Type B pancreatic cell (in vitro differentiated cells): ENCODE measurements at places on chromosomes 1 and 21. TPM values are rescaled to one million over a fixed set of nuclear protein-coding genes. Genes with fewer than 3 reads are reported as not detected.

DNA sequence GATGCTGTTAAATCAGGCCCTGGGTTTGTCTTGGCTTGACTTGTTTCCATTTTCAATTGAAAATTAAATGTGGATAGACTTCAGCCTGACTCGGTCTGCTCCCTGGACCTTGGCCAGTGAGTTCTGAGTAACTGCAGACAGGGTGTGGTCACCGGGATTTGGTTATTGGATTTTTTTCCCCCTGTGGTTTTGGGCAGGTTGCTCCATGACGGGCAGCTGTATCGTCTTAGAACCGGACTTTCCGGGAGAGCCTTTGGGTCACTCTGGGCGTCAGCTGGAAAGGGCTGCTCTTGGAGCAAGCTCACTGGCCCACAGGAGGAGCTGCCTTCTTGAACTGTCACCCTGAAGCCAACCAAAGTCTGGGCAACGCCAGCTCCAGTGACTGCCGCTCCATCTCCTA, 75.0 kb downstream of the CLIC6 start:
- no peak for DNase-seq

DNA sequence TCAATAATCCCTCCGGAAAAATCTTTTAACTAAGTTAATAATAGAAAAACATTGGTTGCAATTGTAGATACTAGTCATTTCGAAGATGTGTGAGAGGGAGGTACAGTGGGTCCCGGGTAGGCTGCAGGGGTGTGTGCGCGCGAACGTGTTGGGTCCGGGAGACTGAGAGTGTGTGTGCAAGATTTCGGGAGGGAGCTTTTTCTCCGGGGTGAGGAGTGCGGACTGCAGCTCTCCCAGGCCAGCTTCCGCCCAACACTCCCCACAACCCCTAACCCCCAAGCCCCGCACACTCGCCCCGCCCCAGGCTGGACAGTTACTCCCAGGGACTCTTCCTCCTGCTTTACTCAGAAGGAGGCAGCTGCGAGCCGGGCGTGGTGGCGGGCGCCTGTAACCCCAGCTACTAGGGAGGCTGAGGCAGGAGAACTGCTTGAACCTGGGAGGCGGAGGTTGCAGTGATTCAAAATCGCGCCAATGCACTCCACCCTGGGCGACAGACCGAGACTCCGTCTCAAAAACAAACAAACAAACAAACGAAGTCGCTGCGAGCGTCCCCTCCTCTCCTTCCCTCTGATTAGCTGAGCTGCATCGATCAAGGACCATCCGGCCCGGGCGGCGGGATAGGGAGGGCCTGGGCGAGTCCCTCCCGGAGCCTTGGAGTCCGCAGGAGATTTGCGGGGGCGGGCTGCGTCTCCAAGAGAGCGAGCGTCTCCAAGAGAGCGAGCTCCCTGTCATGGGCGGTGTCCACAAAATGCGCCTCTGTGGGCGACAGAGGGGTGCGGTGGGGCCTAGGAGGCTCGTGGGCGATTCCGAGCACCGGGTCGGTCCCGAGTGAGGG, 28.3 kb upstream of the PPM1J start:
- DNase-seq = no peak

- no peak for DNase-seq
Observed at GRCh38 chr1:1137256-1138045, 21.6 kb upstream of the C1orf159 start.

DNA sequence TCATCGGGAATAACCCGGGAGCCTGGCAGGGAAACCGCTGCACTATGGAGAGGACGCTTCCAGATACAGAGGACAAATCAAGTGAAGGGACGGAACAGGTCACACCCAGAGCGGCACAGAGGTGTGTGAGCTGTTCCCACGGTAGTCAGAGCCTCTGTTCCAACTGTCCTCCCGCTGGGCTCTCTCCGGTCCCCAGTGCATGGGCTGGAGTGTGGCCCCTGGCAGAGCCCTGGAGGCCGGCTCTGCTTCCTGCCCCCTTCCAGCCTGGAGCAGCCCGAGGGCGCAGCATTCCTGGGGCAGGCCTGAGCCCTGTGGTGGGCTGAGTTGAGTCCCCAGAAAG, 11.9 kb upstream of the ZBTB21 start:
- DNase-seq = no peak

DNA sequence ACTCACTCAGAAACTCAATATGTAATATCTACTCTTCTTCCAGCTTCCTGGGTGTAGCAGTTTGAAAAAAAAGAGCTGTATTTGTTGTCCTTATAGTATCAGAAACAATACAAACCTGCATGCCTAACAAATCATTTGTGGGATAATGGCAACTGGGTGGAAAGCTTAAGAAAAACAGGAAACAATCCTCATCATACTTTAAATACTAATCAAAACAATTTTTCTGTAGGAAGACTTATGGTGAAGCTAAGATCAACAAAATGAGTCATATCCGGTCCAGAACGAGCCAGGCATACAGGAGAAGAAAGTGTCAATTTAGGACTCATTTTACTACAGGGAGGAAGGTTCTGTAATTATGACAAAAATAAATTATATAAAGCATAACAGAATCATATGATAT, 181.8 kb upstream of the ADGRL4 start:
- no peak for DNase-seq

DNA sequence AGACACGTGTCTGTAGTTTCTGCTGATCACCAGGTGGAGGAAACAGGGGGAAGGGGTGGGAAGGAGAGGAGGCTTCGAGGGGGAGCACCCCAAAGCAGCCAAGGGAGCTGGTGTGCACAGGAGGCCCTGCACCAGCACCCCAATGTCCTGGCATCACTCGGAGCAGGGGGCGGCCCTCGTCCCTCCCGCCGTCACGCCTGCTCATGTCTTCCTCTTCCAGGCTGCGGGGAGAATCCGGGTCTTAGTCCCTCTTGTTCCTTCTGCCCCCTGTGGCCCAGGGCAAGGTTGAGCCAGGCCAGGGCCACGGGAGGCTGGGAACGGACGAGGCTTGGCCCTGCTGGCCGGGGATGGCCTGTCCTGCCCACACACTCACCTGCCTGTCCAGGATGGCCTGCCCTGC, 21.4 kb upstream of the ARHGEF16 start:
- DNase-seq = no peak

Gene ELAPOR1
- total RNA-seq = 25.6 and 27.4 TPM in 2 replicates

DNA sequence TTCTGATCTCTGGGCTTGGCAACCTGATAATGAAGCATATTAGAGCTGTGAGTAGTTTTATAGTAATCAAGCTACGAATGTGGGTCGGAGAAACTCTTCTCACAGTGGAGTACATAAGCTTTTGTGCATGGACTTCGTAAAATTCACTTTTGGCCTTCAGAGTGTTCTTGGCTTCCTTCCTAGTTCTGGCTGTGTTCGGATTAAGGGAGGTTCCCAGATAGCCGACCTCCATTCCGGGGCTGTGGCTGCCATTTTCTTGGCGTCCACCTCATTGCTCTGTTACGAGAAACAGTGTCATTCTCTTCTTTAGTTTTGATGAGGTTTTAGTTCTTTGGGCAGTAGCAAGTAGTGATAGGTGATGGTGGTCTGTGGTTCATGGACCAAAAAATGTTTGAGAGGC, 26.3 kb downstream of the CAMTA1 start:
- DNase-seq = no peak

DNA sequence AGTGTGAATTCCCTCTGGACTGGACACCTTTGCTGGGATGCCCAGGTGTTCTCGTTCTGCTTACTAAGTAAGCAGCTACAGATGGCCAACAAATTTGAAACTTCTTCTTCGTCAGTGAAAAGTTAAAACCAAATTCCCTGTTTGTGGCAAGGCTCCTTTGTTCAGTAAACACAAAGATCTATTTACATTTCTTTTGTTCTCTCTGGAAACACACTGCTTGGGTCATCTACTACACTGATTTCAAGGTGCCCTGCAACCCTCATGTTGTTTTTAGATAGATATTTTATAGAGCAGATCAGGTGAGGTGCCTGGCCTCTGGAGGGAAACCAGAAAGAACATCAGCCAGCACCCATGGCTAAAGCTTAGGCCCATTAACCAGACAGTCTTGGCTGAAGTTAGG, 157.2 kb upstream of the UBE2U start:
- no peak for DNase-seq

Gene TINAGL1
- total RNA-seq = 27.2 and 30.0 TPM in 2 replicates

GRCh38 chr1:195897076-195897475, 711.2 kb downstream of the KCNT2 start:
- DNase-seq = no peak

Gene LTN1
- 24.3 and 27.8 TPM in 2 replicates for total RNA-seq

Gene KCNQ4
- 0.85 and 1.1 TPM in 2 replicates for total RNA-seq

- no peak for DNase-seq
Observed at GRCh38 chr1:160544647-160545046, 21.6 kb upstream of the SLAMF6 start.

DNA sequence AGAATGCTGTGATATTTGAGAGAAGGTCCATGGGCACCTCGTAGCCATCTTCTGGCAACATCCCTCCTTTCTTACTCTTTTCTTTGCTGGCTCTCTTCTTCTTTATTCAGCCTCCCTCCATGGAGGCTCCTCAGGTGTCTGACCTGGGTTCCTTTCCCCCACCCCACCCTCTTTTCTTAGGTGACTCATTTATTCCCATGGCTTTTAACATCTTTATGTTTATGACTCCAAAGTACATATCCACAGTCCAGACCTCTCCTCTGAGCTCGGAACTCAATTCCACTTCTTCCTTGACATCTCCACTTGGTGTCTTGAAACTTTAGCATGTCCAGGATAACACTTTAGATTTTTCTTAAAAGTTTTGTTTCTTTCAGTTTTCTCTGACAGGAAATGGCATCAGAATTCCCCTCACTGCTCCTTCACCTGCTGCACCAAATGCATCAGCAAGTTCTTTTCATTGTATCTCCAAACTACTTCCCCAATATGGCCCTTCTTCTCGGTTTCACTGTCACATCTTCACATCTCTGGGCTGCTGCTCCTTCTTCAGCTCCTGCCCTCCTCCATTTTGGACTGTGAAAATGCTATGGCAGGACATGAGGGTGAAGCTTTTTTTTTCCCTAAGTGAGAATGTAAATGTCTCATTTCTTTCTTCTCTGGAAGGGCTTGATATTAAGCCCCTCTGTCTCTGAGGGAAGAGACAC, 95.9 kb downstream of the GIPC2 start:
- DNase-seq = no peak

Gene HSPB7
- total RNA-seq = 0.48 and 0.64 TPM in 2 replicates

Gene RPTN
- total RNA-seq = 0.34 and 1.3 TPM in 2 replicates

DNA sequence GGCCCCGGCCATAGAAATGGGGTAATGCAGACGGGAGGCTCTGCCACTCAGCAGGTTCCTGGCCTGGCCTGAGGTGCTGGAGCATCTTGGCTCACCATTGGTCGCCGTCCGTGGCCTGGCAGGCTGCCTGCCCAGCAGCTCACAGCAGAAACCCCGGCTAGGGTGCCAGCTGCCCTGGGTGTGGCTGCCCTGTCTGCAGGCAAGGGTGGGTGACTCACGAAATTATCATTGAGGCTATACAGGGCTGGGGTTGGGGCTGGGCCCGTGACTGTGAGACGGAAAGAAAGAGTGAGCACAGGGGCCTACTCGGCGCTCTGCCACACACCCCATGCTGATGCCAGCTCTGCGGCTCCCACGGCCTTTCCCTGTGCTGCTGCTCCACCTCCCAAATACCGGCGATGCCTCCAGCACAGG, 8.0 kb upstream of the PKP1 start:
- DNase-seq = no peak

Gene NUCKS1
- 185 and 340 TPM in 2 replicates for total RNA-seq

Gene SLFNL1
- 0.14 and 0.60 TPM in 2 replicates for total RNA-seq

DNA sequence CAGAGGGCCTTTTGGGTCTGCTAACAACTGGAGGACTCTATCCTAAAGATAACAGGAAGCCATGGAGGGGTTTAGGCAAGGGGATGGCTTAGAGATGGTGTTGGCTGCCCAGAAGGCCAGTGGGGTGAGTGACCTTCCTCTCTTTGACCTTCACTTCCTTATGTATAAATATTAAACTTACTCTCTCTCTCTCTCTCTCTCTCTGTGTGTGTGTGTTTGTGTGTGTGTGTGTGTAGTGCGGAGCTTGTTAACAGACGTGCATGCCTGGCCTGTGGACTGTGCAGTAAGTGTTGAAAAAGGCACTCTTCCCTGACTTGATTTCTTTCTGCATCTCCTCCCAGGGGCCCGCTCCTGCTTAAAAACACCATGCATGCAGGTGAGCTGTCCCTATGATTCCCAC, 10.0 kb downstream of the MROH7 start:
- DNase-seq = no peak

Gene PANK4
- total RNA-seq = 36.4 and 49.1 TPM in 2 replicates

DNA sequence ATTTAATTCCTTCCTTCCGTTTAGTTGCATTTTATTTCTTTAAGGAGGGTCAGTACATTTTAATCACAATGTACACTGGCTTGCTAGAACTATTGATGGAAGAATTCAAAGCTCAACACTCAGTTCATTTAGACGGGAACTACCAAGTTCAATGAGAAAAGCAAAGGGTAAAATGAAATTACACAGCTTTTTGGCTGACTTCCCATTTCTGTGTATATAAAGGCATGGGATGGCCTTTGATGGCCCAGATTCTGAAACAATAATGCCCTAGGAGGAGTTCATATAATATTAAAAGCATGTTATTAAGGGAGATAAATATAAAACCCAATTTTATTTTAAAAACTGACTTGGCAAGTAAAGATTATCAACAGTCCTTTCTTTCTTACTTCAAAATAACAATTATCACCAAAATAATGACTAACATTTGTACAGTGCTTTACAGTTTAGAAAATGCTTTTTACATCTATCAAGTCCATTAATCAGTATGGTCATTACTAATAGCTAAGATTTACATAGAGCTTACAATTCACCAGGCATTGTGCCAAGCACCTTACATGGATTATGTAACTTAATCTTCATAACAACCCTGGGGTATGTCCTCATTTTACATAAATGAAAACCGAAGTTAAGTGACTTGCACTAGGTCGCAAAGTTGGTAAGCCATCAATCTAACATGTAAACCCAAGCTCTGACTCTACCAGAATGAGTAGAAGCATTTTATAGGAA, 402.4 kb downstream of the OMA1 start:
- no peak for DNase-seq

Gene HAPLN2
- not detected in 2 replicates for total RNA-seq

Gene OR2T33
- not detected in 2 replicates for total RNA-seq

GRCh38 chr1:34303218-34303617, 126.5 kb downstream of the C1orf94 start:
- no peak for DNase-seq

- DNase-seq = no peak
Observed at GRCh38 chr21:44916965-44917364, 3.7 kb downstream of the ITGB2 start.

DNA sequence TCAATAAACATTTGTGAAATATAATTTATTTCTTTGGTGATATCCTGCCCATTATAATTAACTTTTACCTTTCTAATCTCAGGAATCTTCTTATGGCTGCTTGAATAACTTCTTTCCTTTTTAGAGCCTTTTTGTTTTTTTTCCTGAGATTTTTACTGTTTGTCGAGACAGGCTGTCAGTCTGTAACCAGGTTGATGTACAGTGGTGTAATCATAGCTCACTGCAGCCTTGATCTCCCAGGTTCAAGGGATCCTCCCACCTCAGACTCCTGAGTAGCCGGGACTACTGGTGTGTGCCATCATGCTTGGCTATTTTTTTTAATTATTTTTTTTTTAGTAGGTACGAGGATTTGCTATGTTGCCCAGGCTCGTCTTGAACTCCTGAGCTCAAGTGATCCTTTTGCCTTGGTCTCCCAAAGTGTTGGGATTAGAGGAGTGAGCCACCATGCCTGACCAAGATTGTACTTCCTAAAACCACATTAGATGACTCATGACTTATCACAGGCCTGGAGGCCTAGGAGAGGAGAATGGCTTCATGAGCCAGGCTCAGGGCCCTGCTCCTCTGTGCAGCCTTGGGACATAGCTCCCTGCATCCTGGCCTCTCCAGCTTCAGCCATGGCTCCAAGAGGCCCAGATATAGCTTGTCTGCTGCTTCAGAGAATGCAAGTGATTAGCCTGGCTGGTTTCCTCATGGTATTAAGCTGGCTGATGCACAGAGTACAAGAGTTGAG, 48.6 kb downstream of the CTH start:
- DNase-seq = no peak
